ENCODE measurements at places on chromosomes 16 and 17.

DNA sequence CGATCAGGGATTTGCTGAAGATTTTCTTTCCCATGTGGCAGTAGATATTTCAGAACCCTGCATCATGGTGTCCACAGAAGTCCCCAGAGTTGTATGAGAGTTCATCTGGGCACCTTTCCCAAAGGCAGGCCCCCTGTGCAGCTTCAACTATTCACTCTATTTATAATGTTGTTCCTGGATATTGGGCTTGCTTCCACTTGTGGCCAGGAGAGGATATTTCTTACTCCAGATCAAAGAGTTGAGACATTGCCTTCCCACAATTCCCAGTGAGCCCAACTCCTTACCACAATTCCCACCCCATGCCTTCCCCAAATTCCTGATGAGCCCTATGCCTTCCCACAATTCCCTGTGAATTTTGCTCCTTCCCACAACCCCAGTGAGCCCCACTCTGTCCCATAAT lies 206.9 kb downstream of the WWOX start:
- no peak for DNase-seq

DNA sequence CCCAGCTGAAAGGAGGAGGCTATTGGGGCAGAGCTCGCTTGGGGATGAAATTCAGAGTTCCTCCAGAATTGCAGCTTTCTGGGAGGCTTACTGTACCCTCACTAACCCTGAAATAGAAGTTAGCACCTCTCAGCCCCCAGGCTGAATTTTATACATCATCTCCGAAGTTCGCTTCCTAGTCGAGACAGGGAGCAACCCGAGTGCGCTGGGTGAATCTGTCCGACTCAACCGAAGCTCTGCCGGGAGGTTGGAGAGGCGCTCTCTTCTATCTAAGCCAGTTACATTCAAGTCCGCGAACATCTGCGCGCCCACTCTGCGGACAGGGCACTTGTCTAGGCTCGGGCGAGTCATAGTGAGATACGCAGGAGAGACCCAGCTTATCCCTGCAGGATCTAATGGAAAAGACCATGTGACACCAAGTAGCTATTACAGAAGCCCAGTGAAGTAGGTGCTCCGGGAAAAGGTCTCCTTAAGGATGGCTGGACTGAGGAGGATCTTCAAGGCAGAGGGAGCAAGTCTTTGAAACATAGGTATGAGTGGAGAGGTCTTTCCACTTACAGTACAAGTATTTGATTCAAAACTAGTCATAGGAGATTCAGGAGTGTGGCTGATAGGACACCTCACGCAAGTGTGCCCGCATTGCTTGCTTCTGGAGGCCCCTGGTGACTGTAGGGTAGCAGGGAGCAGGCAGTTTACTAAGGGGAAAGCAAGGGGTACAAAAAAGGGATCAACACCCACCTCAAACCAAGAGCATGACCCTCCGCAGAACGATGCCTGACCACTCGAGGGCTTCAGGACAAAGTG lies 646 bp upstream of the HES7 start:
- DNase-seq, result peak; percentile 48

GRCh38 chr17:55482591-55483389 lies 28.5 kb downstream of the SMIM36 start:
- DNase-seq, result no peak

DNA sequence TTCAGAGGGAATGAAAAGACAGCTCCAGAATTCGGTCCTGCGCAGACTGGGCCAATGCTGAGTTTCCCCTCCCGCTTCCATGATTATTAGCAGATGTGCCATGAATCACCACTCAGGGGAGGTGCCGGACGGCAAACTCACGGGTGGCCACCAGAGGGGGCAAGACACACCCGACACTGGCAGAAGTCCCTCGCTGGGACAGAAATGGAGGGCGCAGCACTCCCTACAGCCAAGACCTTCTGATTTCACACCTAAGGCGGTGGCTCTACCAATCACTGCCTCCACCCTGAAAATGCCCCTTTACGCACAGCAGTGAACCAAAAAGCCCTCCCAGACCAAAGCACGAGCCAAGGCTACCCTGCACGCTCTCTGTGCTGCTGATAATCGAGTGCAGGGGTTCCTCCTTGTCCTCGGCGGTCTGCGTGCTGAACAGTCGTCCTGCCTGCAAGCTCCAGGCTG lies 26.8 kb downstream of the TRAP1 start:
- peak; percentile 91 for DNase-seq

GRCh38 chr16:31214708-31215286 lies 878 bp downstream of the TRIM72 start:
- DNase-seq, result no peak
